Uterus (tissue), 4 donors: ENCODE measurements at places on chromosomes 3 and 15. TPM values are rescaled to one million over a fixed set of nuclear protein-coding genes. Genes with fewer than 3 reads are reported as not detected.

DNA sequence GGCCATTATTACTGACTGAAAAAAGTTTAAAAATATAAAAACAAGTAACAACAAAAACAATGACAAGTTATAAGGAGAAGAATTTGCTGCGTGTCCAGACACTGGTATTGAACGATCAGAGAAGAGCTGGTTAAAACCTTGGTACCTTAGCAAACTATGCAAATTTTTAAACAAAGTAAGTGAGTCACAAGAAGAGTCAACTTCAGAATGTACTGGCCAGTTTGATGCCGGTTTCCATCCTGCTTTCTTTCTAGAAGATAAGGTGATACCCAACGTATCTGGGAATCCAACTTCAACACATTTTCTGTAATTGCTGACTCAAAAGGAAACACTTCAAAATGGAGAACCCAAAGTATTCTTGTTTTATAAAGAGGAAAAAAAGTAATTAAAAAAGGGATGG is 49.8 kb downstream of the RUBCN start:
- H3K4me3 ChIP-seq: no peak overlapping the region
- H3K4me1 ChIP-seq: no peaks in the 10 kb centered on the region
- H3K27ac ChIP-seq: no peak overlapping the region
- no peaks in the 10 kb centered on the region for H3K36me3 ChIP-seq
- no peaks in the 10 kb centered on the region for H3K27me3 ChIP-seq
- DNase-seq: no peak

Gene NTRK3
- 47.0 TPM for total RNA-seq

DNA sequence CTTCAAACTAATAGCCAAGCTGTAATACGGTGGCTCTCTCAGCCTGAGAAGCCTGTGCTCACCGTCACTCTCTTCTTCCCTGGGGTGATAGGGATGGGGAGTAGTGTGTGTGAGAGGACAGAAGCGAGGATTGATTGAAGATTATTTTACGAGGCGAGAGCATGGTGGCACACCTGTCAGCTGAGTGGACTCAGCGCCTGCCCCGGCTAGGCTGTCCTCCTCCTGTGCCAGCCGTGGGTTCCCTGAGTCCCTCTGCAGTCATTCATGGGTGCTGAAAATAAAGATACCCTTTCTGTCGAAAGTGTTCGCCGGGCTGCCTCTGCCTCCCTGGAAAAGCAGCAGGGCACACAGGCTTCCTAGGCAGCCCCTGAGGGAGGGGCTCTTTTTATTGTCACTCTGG is 124.1 kb downstream of the PGPEP1L start:
- H3K27ac ChIP-seq: no peak overlapping the region
- DNase-seq: no peak
- no peaks in the 10 kb centered on the region for H3K27me3 ChIP-seq

GRCh38 chr3:139234491-139234890 is 109.3 kb upstream of the MRPS22 start:
- H3K27me3 ChIP-seq: no peaks in the 10 kb centered on the region
- no peaks in the 10 kb centered on the region for H3K4me1 ChIP-seq
- no peaks in the 10 kb centered on the region for H3K36me3 ChIP-seq
- DNase-seq: no peak
- no peak overlapping the region for H3K4me3 ChIP-seq

Gene SLC22A14
- total RNA-seq: not detected

Gene RAD51
- 0.51 TPM for total RNA-seq

DNA sequence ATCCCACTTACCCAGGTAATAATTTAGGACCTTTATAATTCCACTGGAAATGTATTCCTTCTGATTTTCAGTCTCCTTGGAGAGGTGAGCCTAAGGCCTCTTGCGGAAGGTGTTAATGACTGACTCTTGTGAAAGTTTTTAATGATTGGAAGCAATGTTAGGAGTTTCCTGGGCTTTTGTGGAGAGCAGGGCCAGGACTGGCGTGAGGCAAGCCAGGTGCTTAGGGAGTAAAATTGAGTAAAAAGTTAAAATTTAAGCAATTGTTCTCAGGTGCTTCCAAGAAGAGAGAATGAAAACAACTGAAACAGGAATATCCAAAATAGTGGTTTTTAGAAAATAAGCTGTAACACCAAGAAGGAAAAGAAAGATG is 130.6 kb upstream of the TGFBR2 start:
- no peak overlapping the region for H3K27ac ChIP-seq
- DNase-seq: no peak
- no peaks in the 10 kb centered on the region for H3K36me3 ChIP-seq
- H3K27me3 ChIP-seq: no peaks in the 10 kb centered on the region
- no peaks in the 10 kb centered on the region for H3K4me1 ChIP-seq

GRCh38 chr15:94080416-94080815 is 150.9 kb upstream of the MCTP2 start:
- H3K36me3 ChIP-seq: no peaks in the 10 kb centered on the region
- H3K27ac ChIP-seq: no peak overlapping the region
- H3K27me3 ChIP-seq: no peaks in the 10 kb centered on the region
- H3K4me3 ChIP-seq: no peak overlapping the region
- peaks cover 6% of the 10 kb centered on the region for H3K4me1 ChIP-seq

DNA sequence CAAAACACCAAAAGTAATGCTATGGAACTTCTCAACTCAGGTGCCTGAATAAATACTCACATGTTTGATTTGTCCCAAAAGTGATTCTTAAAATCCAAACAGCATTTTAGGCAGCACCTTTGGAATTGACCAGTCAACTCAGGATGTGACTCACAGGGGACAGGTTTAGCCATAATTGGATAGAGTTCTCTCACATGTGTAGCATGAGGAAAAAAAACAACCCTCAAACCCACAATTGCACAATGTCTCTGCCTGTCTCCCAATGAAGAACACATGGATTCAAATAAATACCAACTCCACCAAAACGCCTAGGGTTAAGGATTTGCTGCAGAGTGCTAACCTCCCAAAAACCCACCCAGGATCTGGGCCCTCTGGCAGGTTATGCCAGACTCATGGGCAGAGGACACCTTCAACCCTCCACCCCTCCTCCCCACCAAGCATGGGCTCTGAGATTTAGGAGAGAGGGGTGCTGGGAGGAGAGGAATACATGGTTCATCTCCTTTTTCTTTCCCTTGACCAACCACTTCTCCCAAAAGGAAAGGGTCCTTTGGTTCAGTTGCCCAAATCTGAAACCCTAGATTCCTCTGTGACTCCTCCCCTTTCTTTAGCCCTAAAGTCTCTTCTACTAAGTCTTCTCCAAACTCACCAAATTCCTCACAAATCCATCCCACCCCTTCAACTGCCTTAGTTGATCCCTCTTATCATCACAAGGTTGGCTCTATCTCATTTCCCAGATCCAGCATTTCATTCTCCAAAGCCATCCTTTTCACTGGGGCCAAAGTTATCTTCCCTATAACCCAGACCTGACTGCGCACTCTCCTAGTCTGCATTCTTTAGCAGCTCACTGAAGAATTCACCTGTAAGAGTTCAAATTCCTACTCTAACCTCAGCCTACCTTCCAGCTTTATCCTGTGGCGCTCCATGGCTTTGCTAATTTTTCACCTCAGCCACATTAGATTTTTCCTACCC is 7.7 kb downstream of the RYK start:
- no peak overlapping the region for H3K4me3 ChIP-seq
- peak; percentile 24 for DNase-seq
- no peaks in the 10 kb centered on the region for H3K27me3 ChIP-seq

- H3K4me1 ChIP-seq: no peaks in the 10 kb centered on the region
- no peak overlapping the region for H3K27ac ChIP-seq
- H3K4me3 ChIP-seq: no peak overlapping the region
Measured at GRCh38 chr3:120625159-120625586, 29.0 kb downstream of the NDUFB4 start.

DNA sequence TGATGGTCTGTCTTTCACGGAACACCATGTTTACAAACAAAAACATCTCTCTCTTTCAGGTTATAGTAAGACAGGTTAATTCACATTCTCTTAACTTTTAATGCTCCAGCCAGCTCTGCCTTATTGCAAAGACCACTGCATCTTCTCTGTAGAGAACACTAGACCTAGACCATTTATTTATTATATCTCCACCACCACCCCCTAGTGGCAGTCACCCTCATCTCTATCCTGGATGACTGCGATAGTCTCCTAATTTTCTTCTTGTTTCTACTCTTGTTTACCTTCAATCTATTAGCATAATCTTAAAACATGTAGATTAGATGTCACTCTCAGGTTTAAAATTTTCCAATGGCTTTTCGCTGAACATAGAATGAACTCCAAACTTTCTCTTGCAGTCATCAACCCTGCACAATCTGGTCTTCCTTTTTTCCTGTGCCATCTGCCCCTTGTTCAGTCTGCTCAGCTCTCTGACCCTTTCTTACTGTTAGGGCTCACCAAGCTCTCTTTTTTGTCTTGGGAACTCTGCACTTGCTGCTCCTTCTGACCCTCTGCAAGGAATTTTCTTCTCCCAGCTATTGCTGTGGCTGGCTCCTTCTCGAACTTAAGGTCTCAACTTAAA is 155.6 kb downstream of the SQOR start:
- no peak overlapping the region for H3K27ac ChIP-seq
- no peaks in the 10 kb centered on the region for H3K4me1 ChIP-seq
- no peak for DNase-seq
- H3K36me3 ChIP-seq: no peaks in the 10 kb centered on the region

DNA sequence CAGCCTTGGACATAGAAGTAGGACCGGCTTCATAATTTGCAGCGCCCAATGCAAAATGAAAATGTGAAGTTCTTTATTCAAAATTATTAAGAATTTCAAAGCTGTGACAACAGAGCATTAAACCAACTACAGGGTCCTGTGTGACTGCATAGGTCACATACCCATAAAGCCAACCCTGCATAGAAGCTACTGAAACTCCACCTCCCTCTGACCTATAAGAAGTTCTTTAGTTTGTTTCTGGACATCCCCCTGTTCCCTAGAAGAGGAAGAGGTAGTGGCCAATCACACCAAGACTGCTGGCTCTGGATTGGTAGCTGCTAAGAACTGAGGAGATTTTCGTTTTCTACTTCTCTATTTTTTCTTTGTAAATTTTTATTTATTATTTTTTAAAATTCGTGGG is 9.0 kb upstream of the SELENOT start:
- H3K4me1 ChIP-seq: no peaks in the 10 kb centered on the region
- H3K4me3 ChIP-seq: no peak overlapping the region
- H3K36me3 ChIP-seq: no peaks in the 10 kb centered on the region
- H3K27me3 ChIP-seq: no peaks in the 10 kb centered on the region
- no peak for DNase-seq

- no peaks in the 10 kb centered on the region for H3K27me3 ChIP-seq
- no peaks in the 10 kb centered on the region for H3K36me3 ChIP-seq
- no peak for DNase-seq
- no peak overlapping the region for H3K27ac ChIP-seq
Measured at GRCh38 chr3:179775416-179776122, 122.7 kb downstream of the USP13 start.

Gene ADCY5
- 34.2 TPM for total RNA-seq

GRCh38 chr15:57751177-57751800 is 44.8 kb downstream of the POLR2M start:
- no peak overlapping the region for H3K4me3 ChIP-seq
- H3K27me3 ChIP-seq: no peaks in the 10 kb centered on the region
- H3K4me1 ChIP-seq: no peaks in the 10 kb centered on the region
- peak overlapping the region; percentile 75 for H3K27ac ChIP-seq

Gene CCDC13
- total RNA-seq: not detected

DNA sequence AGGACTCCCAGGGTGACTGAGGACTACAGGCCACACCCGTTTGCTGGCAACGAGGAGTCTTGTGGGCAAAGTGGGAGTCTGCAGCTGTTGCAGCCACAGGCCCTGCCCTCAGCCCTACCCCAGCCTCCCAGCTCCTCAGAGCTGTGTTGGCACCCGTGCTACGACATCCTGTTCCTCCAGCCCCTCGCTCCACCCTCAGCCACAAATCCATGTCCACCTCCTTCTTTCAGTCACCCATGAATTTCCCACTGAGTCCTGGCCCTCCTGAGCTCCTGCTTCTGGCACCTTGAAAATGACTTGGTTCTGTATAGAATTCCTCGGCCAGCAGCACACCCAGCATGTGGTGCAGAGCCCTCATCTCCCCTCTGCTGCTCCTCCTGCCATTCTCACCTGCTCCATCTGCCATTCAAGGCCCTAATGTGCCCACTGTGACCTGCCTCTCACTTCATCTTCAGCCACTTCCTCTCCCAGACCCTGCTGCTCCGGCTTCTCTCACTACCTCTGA is 20.9 kb upstream of the VILL start:
- no peaks in the 10 kb centered on the region for H3K36me3 ChIP-seq
- H3K4me1 ChIP-seq: no peaks in the 10 kb centered on the region
- H3K4me3 ChIP-seq: no peak overlapping the region
- no peak overlapping the region for H3K27ac ChIP-seq

Gene NEK10
- total RNA-seq: 0.88 TPM

Gene PRICKLE2
- total RNA-seq: 26.2 TPM
